ENCODE measurements at places on chromosomes 1 and 21.

DNA sequence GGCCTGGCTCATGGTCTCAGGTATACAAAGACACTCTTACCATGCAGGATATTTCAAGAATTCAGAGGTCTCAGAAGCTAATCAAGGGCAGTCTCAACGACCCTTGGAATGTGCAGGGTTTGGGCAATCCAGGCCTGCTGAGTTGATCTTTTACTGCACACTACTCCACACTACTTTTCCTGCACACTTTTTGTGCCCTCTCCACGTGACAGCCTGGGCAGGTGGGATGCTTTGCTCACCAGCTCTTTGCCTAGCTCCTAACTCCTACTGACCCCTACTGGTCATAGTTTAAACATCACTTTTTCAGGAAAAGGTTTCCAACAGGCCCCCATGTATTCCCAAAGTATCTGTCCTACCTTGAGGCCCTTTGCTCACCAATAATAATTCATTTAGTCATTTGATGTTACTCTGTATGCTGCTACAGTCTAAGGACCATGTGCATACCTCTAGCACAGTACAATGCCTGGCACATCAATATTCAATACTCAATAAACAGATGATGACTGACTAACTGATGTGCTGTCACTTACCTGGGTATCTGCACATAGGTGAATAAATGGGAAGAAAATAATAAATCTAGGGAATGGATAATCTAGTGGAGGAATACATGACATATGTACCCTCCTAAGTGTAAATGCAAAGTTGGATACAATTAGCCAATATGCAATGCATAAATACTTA is 9.6 kb downstream of the DUSP23 start:
- no peak for DNase-seq

- no peak for DNase-seq
Measured at GRCh38 chr21:27426196-27426595, 459.3 kb upstream of the ADAMTS5 start.

GRCh38 chr1:202702088-202702487 is 8.2 kb downstream of the SYT2 start:
- no peak for DNase-seq

DNA sequence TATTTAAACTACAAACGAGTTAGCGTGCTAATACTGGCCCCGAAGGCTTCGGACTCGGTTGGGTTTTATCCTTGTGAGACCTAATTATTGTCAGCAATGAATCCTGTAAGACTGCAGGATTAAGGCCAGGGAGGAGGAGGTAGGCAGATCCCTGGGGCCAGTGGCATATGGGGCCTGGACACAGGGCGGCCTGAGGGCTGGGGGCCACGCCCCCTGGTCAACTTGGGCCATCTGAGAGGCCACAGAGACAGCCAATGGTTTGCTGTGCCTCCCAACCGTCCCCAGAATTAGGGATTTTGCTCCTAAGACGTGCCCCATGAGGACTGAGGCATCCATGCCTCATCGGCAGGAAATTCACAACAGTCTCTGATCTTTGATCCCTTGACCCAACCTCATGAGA is 31.1 kb upstream of the DISP3 start:
- DNase-seq: no peak

- DNase-seq: no peak
Measured at GRCh38 chr1:165884690-165885304, 57.4 kb downstream of the UCK2 start.

GRCh38 chr21:15761507-15762100 is 31.8 kb downstream of the USP25 start:
- no peak for DNase-seq

- no peak for DNase-seq
Measured at GRCh38 chr21:29496337-29496736, 197.6 kb downstream of the BACH1 start.

- DNase-seq: no peak
Measured at GRCh38 chr1:230077436-230078213, 10.6 kb downstream of the GALNT2 start.

- no peak for DNase-seq
Measured at GRCh38 chr1:245008761-245009160, 144.4 kb upstream of the HNRNPU start.

DNA sequence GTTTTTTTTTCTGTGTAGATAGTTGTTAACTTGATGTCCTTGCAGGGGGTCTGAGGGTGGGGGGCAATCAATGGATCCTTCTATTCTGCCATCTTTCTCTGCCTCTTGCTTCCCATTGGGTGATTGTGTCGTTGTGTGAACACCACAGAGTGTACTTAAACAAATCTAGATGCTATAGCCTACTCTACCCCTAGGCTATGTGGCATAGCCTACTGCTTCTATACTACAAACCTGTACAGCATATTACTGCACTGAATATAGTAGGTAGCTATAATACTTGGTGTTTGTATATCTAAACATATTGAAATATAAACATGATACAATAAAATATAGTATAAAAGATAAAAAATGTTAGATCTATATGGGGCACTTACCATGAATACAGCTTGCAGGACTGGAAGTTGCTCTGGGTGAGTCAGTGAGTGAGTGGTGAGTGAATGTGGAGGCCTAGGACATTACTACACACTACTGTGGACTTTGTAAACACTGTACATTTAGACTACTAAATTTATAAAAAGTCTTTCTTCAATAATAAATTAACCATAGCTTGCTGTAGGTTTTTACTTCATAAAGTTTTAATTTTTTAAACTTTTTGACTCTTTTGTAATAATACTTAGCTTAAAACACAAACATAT is 105.4 kb downstream of the CENPF start:
- DNase-seq: no peak

DNA sequence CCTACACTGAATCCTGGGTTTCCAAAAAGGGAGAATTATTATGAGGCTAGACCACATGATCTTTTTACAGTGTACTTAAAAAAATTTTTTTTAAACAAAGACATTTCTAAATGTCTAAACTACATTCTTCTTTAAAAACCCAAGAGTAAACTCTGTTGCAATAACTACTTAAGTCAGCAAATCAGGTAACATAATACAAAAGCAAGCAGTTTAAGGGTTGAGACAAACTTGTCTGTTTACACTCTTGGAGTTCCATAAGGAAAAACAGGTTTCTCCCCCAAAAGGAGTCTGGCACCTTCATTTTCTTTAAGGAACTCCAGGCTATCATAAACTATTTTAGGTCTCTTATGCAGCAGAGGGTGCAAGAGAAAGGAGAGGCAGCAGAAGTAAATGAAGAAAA is 12.5 kb upstream of the ANKRD45 start:
- no peak for DNase-seq

GRCh38 chr1:244789731-244790130 is 45.7 kb upstream of the COX20 start:
- DNase-seq: no peak

- DNase-seq: no peak
Measured at GRCh38 chr1:18939398-18940302, 16.8 kb downstream of the IFFO2 start.

DNA sequence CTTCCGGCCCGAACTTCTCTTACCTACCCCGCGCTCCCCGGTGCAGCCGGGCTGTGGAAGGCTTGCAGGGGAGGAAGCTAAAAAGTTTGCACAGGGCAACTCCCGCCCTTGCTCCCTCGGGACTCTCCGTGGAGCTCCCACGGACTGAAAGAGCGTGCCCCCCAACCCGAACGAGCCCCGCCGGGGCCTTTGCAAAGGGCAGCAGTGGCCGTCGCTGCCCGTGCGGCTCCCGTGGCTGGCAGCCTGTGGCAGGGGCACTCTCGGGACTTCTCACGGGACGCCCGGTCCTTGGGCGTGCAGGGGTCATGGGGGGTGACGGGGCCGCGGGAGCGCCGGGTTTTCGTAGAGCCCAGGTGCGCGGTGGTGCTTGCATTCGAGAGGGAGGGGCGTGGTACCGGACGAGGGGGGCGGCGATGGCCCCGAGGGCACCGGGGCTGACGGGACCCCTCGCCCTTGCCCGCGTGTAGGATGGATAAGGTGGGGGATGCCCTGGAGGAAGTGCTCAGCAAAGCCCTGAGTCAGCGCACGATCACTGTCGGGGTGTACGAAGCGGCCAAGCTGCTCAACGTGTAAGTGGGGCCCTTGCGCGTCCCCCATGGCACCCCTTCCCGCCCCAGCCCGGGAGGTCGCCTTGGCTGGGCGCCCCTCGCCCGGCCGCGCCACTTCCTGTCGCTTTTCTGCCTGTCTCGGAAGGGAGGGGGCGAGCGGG is 711 bp downstream of the GADD45A start:
- DNase-seq: no peak

GRCh38 chr1:193749868-193750267 is 563.5 kb upstream of the B3GALT2 start:
- no peak for DNase-seq

DNA sequence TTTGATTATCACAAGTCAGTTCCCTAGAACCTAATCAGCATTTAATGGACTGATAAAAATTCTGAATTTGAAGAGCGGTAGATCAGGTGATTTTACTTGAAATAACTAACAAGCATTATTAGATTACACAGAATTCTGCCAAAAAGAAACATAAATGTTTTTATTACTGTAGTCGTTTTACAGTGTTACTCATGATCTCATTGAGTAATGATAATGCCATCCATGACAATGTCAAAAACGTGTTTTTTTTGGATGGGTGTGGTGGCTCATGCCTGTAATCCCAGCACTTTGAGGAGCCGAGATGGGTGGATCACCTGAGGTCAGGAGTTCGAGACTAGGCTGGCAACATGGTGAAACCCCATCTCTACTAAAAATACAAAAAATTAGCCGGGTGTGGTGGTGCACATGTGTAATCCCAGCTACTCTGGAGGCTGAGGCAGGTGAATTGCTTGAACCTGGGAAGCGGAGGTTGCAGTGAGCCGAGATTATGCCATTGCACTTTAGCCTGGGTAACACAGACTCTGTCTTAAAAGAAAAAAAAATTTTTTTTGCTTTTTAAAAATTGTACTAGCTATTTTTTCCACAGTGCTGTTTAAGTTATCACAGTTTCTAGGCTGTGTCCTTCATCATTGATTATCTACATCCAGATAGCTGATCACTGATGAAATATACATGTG is 56.6 kb downstream of the LAMC1 start:
- DNase-seq: no peak

- DNase-seq: no peak
Measured at GRCh38 chr1:3464649-3465025, 10.2 kb downstream of the ARHGEF16 start.

- DNase-seq: no peak
Measured at GRCh38 chr21:40160911-40161310, 293.7 kb downstream of the PCP4 start.

- DNase-seq: no peak
Measured at GRCh38 chr1:245095903-245096302, 58.9 kb upstream of the KIF26B start.

- DNase-seq: no peak
Measured at GRCh38 chr1:78009276-78009675, 4.5 kb downstream of the DNAJB4 start.

DNA sequence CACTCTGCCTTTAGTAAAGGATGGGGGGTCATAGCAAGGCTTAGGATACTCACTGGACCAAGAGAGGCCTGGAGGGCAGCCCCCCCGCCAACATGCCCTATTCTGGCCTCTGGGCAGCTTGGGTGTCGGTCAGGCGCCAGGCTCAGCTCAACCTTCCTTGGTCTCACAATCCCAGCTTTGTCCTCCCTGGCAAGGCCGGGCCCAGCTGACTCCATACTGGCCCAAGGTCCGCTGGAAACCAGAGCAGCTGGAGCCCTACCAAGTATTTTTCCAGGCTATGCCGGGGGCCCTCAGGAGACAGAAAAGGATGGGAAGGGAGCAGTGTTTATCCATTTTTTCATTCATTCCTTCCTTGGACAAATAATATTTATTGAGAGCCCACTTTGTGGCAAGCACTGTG is 6.2 kb downstream of the FBXO2 start:
- DNase-seq: no peak

DNA sequence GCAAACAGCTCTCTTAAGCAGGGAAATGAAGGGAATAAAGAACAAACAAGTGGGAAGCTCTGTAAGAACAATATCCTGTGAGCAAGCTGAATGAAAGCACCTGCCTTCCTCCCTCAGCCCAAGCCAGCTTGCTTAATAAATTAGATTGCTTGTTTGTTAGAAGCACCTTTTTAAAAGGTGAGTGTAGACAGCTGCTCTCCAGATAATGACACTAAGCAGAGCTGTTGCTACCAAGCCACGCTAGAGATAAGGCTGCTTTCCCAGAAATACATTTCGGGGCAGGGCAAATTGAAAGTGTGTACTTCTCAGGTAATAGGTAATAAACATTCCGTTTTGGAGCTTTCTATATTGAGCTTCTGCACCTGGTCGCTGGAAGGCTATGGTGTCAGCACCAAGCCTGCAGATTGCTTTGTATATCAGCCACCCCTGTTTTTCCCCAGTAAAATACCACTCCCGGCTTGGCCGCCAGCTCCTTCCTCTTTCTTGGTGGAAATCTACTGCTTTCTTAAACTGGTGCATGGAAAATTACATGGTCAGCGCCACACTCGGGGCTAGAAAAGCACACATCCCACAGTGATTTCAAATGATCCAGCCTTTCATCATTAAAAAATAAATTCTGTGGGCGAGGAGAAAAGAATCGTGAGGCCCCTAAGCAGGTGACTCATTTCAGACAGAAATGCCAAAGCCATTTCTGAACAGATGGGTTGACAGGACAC is 151.3 kb downstream of the ETS2 start:
- peak; percentile 97 for DNase-seq

GRCh38 chr21:42561762-42562650 is 48.4 kb downstream of the SLC37A1 start:
- DNase-seq: peak; percentile 87

GRCh38 chr1:191585095-191585494 is 573.2 kb upstream of the RGS18 start:
- DNase-seq: no peak

DNA sequence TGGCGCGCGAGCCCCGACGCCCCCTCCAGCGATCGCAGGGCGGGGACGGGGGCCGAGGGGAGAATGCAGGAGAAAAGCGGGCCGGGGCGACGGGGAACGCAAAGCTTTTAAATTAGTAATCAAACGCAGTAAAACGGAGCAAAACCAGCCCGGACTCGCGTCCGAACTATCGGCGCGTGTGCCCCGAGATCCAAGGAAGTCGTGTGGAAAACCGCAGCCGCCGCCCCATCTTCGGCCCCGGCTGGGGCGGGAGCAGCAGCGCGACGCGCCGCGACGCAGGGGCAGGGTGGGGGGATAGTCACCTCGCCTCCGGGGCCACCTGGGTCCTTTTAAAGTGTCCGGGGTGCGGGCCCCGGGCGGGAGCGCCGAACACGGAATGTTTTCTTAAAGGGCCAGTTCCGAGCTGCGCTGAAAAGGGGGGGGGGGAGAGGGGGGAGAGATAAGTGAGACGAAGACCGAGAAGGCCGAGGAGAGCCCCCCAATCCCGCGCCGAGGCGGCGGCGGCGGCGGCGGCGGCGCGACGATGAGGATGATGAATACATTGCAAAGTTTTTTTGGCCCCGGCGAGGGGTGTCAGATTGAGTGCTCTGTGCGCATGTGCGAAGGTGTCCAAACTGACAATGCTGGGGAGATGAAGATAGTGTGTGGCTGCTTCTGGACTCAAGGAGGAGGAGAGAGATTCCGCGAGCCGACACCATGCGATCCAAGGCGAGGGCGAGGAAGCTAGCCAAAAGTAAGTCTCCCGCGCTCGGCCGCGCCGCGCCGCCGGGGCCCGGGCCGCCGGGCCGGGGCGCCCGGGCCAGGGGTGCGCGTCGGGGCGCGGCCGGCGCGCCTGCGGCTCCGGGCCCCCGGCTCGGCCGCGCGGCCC is at the start of gene PRDM16:
TSS of gene PRDM16 (plus strand) at position 640 of the 868 bp plus-strand sequence. CDS start at position 697, 57 bp downstream.
- DNase-seq: no peak

- DNase-seq: no peak
Measured at GRCh38 chr1:235597867-235598553, 51.6 kb downstream of the GNG4 start.

GRCh38 chr1:97334454-97334853 is 586.4 kb downstream of the DPYD start:
- DNase-seq: no peak

GRCh38 chr1:99860703-99861102 is 10.5 kb downstream of the AGL start:
- DNase-seq: no peak

Measured in NCI-H1092 (cell line).